ENCODE measurements at places on chromosomes 5 and 9.

DNA sequence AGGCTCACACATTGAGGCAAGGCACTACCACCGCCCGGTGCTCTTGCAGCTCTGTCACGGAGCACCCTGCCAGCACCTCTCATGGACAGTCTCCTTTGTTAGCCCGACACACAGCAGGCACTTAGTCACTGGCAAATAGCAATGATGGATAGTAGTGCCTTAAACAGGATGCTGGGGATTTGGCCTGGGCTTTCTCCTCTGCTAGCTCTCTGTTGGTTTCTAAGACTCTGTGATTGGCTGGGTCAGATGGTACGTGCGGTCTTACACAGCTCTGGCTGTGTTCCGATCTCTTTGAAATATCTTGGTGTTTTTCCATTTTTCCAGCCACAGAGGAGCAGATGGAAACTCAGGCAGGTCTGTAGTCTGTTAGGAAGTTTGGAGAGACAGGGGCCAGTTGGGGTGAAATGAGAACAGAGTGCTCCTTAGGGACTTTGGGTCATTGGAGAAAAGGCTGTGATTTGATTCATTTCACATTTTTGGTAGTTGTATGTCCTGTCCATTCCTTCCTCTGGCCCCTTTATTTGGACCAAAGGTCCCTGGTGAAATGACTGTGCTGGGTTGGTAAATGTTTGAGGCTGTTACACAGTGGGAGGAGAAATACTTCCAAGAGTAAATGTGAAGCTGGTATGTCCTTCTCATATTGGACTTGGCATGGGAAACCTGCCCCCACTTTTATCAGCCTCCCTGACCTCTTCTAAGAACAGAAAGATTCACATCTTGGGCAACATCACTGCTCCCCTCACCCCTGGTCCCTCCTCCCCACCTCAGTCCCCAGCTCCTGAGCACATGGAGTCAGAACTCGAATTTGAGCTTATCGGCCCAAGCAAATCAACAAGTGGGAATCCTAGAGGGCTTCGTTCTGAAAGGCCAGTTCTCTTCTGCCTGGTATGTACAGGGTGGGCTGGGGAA lies 3.4 kb downstream of the SMIM3 start:
- DNase-seq = no peak

DNA sequence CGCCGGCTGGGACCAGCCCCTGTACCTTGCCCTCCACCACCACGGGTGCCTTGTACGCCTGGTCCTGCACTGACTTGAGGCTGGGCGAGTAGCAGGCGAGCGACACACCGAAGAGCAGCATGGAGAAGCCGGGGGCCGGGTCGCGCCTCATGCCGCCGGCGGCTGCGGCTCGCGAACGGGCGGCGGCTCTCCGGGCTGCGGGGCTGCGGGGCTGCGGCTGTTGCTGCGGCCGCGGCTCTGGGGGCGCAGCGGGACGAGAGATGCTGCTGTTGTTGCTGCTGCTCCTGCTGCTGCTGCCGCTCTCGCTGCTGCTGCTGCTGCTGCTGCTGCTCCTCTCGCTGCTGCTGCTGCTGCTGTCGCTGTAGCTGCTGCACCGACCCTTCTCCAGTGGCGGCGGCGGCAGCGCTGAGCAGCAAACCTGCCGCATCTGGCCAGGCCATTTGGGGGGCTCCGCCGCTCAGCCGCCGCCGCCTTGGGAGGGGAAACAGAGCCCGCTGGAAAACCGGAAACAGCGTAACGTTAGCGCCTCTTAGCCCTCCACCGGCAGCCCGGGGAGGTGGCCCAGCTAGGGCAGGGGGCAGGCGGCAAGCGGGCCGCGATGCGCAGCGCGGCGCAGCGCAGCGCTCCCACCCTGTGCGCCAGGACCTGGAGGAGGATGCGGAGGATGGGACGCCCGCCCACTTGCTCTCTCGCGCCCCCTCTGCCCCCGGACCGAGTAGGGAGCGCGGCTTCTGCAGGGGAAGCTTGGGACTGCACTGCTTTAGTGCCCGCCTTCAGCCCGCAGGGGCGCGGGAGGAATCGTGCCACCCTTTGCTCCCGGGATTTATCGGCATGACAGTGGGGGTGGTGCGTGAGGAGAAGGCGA lies at the start of gene NRG2:
Gene NRG2 (minus strand): TSS at position 657 of the 865 bp plus-strand sequence.
- DNase-seq = peak; percentile 46

GRCh38 chr5:120293796-120294195 lies 170.3 kb upstream of the PRR16 start:
- no peak for DNase-seq

DNA sequence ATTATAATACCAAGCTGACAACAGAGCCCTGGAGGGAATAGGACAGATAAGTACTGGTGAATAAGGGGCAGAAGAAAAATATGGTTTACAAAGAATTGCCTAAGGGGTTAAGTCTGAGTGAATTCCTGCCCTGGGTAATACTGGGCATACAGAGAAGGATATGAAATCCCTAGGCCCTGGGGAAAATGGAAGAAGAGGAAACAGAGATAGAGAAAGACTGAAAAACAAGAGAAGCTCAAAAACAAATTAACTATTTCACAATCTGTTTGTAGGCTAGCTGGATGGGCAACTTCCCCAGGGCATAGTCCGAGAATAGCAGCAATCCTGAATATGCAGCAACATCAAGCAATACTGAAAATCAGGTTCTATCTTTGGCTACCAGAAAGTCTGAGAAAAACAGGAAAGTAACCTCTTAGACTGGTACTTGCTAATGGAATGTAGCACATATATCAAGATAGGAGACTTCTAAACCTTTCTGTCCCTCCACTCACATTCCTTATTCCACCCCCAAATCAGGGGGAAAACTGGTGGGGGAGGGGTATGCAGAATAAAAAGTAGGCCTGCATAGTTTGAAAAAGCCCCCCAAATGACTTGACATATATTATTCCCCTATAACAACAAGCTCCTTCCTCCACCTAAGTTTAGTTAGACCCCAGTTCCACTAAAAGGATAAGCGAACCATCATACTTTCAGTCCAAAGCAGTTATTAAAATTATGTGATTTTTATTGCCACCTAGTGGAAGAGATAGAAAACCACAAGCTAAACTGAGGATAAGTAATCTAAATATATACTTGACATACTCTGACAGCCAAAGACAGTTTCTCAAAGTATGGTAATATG lies 20.6 kb downstream of the SLC38A9 start:
- DNase-seq = peak; percentile 45

DNA sequence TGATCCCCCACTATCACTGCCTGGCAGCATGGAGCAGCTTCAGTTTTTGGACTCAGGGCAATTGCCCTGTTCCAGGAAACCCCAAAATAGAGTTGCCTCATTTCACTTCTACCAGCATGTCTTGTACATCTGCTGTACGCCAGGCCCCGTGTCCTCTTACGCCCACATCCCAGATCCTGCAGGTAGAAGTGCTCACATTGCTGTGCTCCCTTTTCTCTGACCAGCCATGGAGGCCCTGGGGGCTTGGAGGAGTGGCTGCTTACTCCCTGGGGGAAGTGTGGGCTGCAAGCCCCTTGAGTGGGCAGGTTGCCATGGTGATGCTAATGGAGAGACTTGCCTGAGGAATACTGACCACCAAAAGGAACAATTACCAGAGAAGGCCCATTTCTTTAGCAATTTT lies 55.6 kb upstream of the KCNIP1 start:
- no peak for DNase-seq

DNA sequence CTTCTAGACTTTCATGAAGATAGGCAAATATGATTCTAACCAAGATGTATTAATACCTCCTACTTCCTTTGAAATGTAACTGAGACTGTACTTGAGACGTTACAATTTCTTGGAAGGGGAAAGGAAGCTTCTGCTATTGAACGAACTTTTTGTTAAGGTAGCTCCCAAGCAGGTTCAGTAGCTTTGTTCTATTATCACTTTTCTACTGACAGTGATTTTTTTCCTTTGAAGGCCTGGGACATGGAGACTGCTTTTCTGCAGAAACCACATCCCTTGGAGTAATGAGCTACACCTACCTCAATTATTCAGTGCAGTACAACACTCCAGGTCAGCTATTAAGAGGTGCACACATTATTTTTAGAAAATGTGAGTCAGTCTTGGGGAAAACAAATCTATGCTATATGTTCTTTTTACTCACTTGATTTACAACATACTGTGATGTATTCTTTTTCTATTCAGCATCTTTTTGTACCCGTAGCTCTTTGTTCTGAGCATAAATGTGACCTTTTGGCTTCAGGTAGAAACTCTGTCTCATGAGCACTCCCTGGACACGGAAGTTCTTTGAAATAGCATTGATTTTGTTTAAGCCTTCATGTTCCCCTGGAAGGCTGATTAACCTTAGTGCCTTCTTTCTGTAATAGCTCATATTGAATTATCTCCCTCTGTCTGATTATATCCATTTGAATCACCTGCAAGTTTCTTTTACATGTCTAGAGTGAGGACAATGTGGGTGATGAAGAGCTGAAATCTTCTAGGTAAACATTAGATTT lies 56.5 kb upstream of the CDKN2B start:
- no peak for DNase-seq

- no peak for DNase-seq
These were observed 108.1 kb downstream of the FBXW11 start for GRCh38 chr5:171898386-171898785.

GRCh38 chr5:99721506-99721905 lies 792.7 kb upstream of the CHD1 start:
- no peak for DNase-seq

DNA sequence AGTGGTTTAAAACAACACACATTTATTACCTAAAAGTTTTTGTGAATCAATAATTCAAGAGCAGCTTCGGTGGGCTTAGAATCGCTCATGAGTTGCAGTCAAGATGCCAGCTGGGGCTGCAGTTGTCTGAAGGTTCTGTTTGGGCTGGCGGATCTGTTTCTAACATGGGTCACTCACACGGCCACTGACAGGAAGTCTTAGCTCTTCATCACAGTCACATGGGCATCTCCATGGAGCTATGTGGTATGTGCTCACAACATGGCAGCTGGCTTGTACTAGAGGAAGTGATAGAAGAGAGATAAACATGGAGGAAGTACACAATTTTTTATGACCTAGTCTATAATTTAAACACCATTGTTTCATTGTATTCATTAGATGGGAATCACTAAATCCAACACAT lies 11.2 kb downstream of the KLHL9 start:
- no peak for DNase-seq

DNA sequence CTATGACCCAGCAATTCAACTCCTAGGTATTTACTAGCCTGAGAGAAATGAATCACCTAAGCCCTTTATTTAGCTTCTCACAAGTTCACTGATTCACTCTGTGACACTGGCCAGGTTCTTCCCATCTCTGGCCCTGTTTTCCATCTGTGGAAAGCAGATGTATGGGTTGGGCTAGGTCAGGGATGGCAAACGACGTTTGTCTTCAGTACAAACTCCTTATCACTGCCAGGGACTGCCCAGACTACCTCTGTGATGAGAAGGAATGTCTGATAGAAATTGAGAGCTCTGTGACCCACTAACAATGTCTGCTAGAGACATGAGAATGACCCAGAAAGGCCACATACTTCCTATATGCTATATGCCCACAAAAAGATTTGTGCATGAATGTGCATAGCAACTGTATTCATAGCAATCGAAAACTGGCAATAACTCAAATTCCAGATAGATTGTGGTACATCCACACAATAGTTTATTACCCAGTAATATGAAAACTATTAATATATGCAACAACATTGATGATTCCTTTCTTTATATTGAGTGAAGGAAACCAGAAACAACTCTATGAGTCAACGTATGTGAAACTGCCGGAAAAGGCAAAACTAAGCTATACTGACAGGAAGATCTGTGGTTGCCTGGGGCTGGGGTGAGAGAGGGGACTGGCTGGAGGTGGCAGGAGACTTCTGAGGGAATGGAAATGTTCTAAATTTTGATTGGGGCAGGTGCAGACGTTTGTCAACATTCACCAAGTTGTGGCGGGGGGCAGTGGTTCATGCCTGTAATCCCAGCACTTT lies 32.0 kb upstream of the ADAM19 start:
- peak; percentile 51 for DNase-seq

DNA sequence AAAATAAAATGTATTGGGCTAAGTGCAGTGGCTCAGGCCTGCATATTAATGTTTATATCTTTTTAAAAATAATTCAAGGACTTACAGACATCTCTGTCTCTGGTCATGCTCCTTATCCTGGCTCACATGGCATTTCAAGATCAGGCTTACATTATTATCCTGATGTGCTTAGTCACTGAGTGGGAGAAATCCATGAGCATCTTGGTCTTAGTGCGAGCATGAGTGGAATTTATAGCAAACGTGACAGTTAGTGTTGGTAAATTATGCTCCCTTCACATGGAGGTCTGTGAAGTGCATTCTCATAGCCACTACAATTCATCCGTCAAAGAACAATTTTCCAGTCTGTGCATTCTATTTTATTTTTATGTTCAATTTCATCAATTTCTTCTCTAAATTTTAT lies 237.8 kb upstream of the EDIL3 start:
- DNase-seq = no peak

- DNase-seq = no peak
These were observed 62.0 kb downstream of the MTX3 start for GRCh38 chr5:79929095-79929494.

GRCh38 chr5:172417983-172418630 lies 36.2 kb downstream of the SH3PXD2B start:
- peak; percentile 10 for DNase-seq

DNA sequence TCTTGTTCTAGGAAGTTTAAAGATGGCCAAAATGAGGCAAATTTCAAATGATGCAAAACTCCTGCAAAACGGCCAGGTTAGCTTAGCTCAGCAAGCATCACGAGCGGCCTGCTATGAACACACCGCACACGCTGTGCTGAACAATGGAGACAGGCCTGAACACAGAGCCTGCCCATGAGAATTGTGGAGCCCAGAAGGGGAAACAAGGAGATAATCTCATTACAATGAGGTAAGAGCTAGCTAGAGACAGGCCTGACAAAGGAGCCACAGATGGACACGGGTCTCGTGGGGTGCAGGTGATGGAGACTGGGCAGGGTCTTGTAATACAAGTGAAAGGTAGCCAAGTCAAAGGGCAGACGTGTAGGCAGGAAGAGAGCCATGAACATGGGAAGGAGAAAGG lies 50.2 kb downstream of the PSMB7 start:
- no peak for DNase-seq

- DNase-seq = no peak
These were observed 55.4 kb upstream of the GARNL3 start for GRCh38 chr9:127209220-127209619.

DNA sequence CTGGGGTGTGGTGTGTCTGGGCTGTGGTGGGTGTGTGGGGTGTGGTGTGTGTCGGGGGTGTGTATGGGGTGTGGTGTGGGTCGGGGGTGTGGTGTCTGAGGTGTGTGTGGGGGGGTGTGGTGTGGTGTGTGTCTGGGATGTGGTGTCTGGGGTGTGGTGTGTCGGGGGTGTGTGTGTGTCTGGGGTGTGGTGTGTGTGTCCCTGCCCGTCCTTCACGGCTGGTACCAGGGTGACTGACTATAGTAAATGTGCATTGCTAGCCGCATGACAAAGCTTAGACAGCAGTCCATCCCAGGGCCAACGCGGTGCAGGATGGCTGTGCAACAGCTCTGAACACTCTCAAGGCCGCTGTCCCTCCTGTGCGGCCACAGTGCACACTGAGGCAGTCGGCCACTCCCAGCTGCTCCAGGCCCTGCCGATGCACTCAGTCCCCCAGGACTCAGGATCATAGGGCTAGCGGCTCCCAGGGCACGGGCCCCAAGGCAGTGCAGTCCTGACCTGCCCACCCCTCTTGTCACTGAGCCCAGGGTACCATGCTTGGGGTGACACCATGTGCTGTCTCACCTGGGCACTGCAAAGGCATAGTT lies 54.0 kb downstream of the SECISBP2 start:
- DNase-seq = peak; percentile 70

Measured in CD4-positive, alpha-beta T cell treated with Interleukin-1 beta for 1 hour (primary cell).